ENCODE measurements at places on chromosomes 5 and 9.
A peak's percentile ranks its signal among the peaks of the same experiment; 100 is the strongest.

DNA sequence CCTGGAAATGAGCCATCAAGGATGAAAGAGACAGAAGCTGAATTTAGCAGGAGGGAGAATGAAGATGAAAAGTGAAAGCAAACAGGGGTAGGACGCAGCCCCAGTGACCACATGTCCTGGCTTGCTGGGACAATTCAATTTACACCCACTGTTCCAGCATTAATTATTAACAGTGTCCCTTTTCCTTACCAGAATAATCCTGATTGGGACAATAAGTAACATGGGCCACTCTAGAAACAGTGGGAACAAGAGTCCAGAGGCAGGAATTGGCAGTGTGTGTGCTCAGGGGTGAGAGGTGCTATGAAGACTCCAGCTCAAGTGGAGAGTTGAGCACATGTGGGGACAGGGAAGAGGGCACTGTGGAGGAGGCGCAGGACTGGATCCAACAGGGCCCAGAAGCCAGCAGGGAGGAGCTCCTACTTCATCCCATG lies 147.1 kb downstream of the C5orf15 start:
- DNase-seq = no peak

DNA sequence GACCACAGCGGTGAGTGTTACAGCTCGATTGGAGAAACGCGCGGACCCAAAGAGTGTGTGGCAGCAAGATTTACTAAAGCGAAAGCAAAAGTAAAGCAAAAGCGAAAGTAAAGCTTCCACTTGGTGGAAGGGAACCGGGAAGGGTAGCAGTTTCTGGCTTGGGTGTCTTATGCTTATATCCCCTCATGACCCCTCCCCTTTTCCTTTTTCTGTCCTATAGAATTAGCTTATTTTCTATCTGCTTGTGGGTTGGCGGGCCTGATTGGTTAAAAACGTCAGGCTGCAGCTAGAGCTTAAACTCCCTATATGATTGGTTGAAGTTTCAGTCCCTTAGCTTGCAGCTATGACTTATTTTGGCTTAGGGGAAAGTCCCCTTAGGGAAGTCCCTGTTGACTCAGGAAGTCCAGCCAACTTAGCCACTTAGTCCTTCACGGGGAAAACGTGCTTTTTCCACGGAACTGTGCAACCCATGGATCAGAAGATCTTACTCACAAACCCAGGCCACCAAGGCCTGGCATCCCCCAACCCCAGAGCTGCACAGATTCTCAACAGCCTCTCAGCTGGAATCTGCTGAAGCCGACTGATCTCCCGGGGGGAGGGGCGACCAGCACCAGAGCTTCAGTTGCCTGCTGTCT lies 114.2 kb upstream of the ADAMTS16 start:
- DNase-seq = no peak

DNA sequence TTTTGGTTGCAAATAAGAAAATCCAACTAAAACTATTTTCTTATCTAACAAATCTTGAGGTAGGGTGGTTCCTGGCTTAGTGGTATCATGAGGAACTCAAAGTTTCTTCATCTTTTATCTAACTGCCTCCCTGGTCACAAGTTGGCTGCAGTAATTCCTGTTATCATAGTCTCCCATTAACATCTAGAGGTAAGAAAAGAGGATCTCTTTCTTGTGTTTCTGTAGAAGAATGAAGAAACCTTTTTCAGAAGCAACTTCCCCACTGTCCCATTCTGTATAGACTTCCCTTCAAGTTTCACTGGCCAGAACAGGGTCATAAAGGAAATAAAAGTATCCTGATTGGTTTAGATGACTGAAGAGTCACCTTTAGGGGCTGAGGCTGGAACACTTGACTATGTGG lies 81.8 kb upstream of the ELL2 start:
- DNase-seq = no peak

DNA sequence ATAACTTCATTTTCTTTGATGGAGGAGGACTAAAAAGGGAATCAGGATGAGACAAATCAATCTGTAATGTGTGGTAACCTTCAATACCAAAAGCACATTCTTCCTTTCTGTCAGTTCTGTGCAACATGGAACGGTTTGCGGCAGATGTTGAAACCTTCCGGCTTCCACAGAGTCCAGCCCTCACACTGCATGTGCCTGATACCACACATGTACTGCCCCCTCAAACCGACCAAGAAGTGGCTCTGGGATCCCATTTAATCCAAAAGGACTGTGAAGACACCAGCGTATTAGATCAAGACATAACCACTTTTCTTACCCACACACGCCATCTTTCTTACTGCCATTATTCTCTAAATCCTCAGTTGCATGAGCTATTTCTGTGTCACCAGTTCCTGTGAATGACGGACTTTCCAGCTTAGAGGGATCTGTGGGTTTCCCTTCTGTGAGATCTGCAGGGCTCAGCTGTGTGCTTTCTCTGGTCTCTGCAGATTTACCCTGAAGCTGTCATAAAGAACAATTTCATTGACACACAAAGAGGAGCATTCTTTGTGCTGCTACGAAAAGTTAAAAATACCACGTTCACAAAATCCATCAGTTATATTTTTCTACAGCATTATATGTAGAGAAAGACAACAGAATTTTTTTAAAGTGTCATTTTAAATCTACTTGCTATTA lies 25.8 kb downstream of the NSUN2 start:
- no peak for DNase-seq

- no peak for DNase-seq
Observed at GRCh38 chr5:135242021-135242865, 156.8 kb downstream of the MACROH2A1 start.

DNA sequence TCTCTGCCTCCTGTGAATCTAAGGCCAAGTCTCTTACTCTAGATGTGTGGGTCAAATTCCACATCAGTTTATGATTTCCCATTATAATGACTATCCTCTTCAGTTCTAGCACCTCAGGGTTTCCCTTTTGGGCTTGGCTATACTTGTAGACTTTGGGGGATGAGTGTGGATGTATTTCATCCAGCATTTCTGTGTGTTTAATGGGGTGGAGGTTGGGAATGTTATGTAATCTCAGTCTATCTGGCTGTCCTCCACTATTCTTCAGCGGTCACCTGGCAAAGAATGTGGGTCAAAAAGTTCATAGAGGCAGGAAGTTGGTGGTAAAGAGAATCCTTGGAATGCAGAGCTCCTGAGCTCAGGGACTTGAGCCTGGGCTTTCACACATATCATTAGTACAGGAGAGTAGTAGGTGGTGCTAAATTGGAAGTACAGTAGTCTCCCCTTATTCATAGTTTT lies 64.9 kb downstream of the CFAP95 start:
- no peak for DNase-seq

DNA sequence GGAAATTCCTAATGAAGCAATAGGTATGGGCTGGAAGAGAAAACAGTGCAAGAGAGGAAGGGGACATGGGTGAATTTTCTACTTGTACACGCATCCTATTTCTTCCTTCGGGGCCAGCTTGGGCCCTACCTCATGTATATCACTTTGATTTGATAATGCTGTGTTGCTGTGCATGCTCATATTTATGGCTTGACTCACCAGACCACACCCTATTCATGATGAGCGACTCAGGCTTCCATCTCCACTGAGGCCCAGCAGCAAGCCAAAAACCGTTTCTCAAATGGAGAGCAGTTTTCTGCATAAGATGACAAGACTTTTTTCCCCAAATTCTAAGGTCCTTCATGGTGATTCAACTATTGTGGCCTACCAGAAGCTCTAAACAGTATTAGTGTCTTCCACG lies 2039.1 kb upstream of the CDH9 start:
- no peak for DNase-seq

DNA sequence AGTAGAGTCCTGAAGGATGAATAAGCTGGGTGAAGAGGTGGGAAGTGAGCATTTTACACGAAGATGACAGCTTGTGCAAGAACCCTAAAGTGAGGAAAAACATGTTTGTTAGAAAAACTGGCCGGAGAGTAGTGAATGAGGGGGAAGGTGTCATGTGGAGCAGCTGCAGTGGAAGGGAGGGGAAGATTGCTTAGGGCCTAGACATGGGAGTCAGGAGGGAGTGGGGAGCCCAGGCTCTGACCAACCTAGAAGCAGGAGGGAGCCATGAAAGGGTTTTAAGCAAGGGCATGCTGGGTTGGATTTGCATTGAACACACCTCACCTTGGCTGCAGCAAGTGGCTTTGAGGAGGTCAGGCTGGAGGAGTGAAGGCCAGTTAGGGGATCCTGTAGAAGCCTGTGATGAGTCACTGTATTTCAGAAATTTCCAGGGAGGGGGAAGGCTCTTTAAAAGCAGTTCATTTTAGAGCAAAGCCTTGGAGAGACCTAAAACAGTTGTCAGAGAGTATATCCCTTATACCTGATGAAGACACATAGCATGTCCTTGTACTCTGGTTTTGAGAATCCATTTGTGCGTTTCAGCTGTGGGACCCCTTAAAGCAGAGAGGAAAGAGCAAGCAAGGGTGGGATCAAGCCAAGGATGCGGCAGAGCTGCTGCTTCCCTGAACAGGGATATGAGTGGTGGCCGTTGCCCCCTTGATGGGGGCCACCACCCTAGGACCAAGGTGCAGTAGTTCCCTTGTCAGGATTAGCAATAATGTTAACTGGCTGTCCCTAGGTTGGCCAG lies 45.4 kb downstream of the ANGPTL2 start:
- no peak for DNase-seq

DNA sequence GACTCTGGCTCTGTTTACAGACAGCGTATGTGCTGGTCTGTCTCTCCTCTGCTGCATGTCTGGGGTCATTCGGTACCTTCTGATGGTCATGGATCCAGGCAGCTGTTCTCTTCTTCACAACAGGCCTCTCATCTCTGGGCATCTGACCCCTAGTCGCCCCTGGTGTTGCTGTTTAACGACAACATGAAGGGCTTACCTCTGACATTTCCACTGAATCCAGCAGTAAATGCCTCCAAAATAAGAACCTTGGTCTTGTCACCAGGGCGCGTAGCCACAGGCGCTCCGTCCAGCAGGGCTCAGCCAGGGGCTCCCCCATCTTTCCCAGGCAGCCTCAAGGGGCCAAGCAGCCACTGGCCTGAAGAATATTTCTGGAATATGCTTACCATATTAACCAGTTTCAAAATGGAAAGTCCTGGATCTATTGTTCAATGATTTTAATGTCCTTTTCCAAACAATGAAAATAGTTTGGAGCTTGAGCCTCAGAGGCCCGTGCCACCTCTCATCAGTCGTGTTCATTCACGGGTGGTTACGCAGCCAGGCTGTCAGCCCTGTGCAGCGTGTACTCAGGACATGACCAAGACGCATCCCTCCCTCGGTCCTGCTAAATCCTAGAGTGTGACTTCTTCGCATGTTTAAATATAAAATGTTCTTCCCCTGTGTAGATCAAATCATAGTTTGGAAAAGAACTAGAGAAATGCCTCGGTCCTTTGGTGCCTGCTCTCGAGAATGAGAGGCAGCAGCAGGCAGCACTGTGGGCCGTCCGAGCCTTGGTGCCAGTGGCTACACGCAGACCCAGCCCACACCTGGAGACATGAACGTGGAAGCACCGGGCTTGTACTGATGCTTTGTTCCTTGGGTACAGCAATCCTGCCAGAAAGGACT lies 30.1 kb upstream of the LRRC14B start:
- DNase-seq = no peak

- DNase-seq = no peak
Observed at GRCh38 chr5:1943481-1943880, 60.8 kb upstream of the IRX4 start.

DNA sequence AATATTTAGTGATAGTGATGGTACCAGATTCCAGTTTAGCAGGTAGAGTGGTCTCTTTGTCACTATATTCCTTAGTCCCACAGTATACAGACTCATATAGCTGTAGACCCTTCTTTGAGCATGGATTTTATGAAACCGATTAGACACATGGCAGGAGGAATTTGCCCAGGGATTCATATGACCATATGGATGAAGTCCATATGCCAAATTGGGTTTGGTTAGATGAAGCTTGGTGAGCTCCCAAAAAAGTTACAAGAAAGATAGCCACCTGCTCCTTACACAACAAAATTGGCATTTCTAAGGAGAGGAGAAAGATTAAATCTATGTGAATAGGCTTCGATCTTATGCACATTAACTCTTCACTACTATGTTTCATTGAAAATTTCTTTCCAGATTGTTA lies 211.4 kb downstream of the CWC27 start:
- DNase-seq = no peak

GRCh38 chr9:131773911-131774379 lies 34.1 kb upstream of the RAPGEF1 start:
- peak; percentile 68 for DNase-seq

- DNase-seq = no peak
Observed at GRCh38 chr9:76018235-76018634, 127.8 kb downstream of the PCSK5 start.

DNA sequence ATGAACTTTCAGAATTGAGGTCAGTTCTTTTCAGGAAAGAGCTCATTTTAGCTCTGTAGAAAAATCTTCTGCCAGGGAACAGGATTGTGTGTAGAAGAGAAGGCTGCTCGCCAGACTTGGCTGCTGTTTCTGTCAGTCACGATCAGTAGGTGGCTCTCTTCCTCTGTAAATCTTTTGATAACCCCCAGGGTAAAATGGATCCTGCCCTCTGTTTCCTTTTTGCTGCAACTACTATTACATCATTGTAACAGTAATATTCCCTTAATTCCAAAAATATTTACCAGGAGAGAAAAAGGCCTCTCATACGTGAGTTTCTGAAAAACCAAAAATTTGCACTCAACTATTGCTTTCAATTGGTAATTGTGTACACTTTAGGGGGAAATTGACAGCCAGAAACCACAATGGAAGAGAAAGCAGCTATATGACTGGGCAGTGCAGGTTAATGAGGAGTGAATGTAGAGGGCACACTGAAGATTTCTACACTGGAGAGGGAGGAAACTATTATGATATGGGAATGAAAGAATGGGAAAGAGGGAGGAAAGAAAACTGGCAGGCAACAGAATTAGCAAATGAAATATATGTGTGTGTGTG lies 12.3 kb downstream of the IFNA21 start:
- no peak for DNase-seq

DNA sequence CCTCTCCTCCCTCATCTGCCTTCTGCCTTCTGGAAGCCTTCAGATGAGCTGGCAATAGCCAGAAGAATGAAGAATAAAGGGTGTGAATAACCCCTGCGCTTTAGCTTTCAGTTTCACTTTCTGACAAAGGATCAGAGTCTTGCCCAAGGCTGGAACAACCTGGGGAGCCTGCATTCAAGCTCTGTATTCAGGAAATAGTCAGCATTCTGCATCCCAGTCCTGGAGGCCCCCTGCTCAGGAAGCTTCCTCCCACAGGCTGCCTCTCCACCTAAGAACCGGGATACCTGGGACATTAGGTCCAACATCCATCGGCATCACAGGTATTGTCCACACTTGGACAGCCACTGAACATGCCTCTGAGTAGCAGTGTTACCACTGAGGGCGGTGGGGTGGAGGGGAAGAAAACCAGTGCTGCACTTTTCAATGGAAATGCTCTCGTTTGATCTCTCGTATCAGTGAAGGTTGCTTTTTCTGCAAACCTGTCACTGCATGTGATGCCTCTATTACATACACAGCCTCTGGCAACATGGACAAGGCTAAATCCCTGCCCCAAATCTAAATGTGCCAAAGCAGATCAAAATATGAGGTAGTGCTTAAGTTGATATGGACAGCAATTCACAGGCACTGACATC lies 39.8 kb upstream of the ACO1 start:
- no peak for DNase-seq
